ENCODE measurements at places on chromosomes 11 and 22.

DNA sequence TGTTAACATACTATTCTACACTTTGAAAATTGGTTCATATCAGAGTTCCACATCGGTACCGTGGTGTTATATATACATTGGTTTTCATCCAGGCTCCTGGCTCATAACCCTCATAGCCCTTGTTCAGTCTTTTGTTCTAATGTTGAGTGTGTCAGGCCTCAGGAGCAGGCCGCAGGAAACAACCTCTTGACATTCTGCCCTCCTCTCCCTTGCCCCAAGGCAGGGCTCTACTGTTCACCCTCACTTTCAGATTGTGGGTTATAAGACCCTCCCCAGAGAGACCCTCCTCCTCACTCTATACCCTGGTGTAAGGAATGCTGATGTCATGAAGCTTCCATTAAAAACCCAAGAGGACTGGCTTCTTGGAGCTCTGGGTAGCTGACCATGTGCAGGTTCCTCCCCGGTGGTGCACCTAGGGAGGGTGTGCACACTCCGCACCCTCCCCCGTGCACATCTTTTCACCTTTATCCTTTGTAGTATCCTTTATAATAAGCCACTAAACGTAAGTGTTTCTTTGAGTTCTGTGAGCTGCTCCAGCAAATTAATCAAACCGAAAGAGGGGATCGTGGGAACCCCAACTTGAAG is 12.1 kb downstream of the SSH3 start:
- no peak for DNase-seq

DNA sequence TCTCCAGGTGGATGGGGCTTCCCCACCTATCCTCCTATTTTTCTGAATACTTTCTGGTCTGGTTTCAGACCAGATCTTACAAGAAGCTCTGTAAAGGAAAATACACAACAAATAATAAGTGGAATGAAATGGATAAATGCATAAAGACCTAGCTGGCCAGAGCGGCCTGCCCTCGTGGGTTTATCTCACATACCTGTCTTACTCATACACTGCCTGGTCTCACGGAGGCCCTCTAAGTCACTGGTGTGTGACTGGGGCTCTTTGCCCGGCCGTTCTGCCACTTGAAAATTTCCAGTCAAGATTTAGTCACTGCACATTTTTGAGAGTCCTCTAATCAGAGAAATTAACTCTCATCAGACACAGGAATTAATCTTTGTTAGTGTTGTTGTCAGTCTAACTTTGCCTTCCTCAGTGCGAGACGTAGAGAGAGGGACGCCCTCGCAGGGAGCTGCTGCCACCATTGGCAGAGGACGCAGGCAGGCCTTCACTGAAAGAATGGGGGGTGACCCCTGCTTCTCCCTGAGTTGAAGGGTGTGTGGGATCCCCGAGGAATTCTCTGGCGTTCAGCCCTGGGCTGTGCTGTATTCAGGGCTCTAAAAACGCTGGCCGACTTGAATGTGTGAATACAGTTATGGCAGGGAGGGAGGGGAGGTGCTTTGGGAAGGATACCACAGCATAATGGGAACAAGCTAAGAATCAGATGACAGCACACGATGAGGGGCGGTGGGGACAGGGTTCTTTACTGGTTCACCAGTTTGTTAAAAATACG is 46.3 kb upstream of the CADM1 start:
- DNase-seq, result no peak

- DNase-seq, result no peak
These were observed 10.4 kb downstream of the SREBF2 start for GRCh38 chr22:41842996-41843970.

GRCh38 chr11:117381481-117382387 is 54.1 kb downstream of the CEP164 start:
- DNase-seq, result no peak

GRCh38 chr22:43998679-43999264 is 25.3 kb upstream of the PARVB start:
- no peak for DNase-seq

- DNase-seq, result no peak
These were observed 134.3 kb downstream of the MN1 start for GRCh38 chr22:27667121-27667843.

GRCh38 chr22:19522881-19523239 is 1.4 kb downstream of the CLDN5 start:
- DNase-seq, result no peak

GRCh38 chr11:126436209-126436755 is 80.8 kb downstream of the ST3GAL4 start:
- DNase-seq, result no peak

GRCh38 chr11:65572356-65573051 is at the start of gene FAM89B:
TSS of gene FAM89B (plus strand) at chr11:65572538. CDS start at chr11:65572670, 132 bp downstream.
- peak; percentile 75 for DNase-seq

- no peak for DNase-seq
These were observed 18.0 kb downstream of the PPP2R1B start for GRCh38 chr11:111748035-111748804.

- no peak for DNase-seq
These were observed 27.7 kb upstream of the RRM1 start for GRCh38 chr11:4066910-4067309.

- no peak for DNase-seq
These were observed 29.1 kb downstream of the LIMK2 start for GRCh38 chr22:31241200-31241599.

DNA sequence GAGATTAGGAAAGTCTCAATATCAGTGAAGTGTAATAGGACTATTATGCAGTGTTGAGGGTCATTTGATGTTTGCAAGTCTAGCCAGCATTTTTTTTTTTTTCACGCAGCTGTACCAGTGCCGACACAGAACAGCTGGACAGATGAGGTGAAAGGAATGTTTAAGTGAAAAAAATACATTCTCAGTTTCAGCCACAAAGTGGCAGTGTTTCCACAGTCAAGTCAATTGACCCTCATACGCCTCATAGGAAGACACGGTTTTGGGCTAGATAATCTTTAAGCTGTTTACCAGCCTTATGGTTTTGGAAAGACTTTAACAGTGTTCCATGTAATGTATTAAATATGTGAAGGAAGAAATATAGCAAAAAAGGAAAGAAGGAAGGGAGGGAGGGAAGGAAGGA is 349.9 kb upstream of the ANO3 start:
- no peak for DNase-seq

DNA sequence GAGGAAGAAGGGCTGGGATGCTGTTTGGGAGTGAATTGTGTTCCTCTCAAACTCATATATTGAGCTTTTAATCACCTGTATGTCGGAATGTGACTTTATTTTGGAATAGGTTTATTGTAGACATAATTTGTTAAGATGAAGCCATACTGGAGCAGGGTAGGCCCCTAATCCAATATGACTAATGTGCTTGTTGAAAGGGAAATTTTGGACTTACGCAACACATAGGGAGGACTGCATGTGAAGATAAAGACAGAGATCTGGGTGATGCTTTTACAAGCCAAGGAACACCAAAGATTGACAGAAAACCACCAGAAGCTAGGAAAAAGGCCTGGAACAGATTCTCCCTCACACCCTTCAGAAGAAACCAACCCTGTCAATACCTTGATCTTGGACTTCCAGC is 43.2 kb upstream of the OVCH2 start:
- no peak for DNase-seq

DNA sequence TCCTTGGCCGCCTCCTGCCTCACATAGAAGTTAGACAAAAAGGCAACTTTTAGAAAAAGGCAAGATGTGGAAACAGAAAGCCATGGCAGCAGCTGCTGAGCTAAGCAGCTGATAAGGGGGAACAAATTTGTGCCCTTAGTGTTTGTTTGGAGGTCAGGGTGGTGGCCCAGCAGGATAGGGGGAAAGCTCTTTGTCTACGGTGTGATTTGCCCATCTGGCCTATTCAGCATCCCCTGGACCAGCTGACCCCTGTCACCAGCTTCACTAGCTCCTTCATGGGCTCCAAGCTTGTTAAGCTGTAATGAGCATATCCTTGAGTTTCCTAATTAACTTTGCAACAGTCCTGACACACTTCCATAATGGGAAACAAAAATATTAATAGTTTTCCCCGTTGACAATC is 5.9 kb upstream of the ME3 start:
- no peak for DNase-seq

GRCh38 chr11:36713715-36714114 is 115.7 kb upstream of the RAG2 start:
- DNase-seq, result no peak

GRCh38 chr11:10779086-10779485 is 28.0 kb downstream of the CTR9 start:
- DNase-seq, result no peak

DNA sequence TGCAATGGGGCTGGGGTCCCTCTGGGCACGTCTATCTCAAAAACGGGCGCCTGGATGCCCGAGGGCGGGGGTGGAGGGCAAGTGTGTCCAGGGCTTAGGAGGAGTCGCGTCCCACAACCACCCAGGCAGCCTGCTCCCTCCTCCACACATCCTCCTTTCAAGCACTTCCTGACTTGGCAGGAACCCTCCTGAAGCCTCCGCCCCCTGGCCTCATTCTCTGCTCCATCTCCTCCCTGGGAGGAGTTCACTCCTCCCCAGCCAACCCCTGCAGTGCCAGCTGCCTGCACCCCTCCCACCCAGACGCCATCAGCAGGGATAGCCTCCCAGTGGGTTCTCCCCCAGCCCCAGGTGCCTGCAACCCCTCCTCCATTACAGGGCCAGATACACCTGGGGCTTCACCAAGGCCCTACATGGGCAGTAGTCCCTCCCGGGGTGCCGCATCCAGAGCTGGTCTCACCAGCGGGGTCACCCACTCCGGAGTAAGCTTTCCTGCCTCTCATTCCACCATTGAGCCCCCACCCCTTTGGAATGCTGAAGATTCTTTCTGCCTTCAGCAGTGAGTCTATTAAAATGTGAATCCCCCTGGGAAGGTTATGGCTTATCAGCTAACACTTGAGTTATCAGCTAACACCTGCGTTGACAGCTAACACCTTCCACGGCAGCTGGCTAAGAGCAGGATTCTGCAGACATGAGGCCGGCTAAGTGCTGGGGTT is 24.4 kb downstream of the RTN4R start:
- no peak for DNase-seq

DNA sequence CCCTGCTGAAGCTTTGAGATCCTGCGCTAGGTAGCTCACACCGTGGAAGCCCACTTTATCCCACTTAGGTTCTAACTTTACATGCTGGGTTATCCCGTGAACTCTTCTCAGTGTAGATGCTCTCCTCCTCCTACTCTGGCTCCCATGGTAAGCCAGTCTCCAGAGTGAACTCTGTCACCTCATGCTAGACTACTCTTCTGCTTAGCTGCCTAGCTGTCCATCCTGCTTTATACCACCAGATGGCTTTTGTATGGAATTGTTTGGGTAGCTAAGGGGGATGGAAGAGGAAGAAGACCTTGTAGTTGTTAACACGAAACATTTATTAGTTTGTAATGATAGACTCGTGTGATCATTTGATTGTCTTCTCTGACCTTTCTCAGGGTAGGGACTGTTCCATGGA is 46.8 kb downstream of the EMSY start:
- no peak for DNase-seq

DNA sequence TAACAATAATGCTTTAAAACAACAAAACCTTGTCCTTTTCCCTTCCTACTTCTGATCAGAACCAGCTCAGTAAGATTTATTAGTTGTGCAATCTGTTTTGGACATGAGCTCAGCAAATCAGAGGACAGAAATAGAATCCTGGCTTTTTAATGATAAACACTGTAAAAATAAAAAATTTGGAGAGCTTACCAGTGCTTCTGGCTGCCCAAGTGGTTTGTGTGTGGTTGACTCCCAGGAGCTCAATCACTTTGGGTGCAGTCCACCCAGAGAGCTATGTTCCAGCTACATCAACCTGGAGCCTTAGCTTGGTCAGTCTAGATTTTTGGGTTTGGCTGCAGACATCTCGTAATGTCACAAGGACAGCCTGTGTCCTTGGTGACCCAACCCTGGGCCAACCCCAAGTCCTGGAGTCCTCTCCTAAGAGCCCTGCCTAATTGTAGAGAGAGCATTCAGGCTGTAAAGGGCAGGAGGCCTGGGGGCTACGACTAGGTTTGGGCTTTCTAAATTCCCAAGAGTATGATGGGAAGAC is 28.5 kb downstream of the CD44 start:
- no peak for DNase-seq

DNA sequence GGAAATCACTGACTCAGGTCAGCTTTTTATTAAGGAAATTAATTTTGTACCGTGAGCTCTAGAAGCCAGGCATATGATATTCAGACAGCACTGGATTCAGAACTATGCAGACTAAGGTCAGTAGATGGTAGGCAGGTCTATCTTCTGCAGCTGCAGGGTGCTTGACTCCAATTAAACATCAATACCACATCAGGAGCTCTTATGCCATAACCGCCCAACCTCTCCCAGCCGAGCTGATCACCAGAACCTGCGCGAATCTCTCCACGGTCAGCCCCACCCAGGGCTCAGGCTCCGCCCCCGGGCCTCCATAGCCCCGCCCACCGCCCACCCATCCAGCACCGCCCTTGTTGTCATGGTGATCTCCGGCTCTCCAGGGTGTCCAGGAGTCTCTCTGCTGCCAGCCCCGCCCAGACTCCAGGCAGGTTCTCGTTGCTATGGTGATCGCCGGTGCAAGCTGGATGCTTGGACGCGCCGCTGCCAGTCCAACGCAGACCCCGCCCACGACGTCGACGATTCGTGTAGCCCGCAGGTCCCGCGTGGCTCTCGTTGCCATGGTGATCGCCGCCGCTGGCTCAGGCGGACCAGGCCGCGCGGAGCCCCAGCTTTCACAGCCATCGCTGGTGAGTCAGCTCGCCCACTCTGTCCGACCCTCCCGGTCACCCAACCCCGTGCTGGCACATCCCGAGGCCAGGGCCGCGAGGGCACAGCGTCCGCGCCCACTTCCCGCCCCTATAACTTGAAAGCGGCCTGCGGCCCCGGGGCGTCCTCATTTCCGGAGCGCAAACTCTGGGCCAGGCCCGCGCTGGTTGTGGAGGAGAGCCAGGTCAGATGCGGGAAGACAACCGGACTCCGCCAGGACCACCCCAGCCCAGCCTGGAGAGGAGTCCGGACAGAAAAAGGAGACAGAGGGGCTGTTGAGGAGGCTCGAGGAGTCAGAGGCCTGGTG is at the start of gene RAB36:
RAB36 (plus strand) TSS at position 546 of the 946 bp plus-strand sequence. CDS start 1,140 bp downstream, outside the sequence.
- peak; percentile 74 for DNase-seq

- DNase-seq, result no peak
These were observed 7.0 kb downstream of the CD3E start for GRCh38 chr11:118311518-118311917.

GRCh38 chr11:113419454-113420003 is 31.9 kb downstream of the ANKK1 start:
- no peak for DNase-seq

DNA sequence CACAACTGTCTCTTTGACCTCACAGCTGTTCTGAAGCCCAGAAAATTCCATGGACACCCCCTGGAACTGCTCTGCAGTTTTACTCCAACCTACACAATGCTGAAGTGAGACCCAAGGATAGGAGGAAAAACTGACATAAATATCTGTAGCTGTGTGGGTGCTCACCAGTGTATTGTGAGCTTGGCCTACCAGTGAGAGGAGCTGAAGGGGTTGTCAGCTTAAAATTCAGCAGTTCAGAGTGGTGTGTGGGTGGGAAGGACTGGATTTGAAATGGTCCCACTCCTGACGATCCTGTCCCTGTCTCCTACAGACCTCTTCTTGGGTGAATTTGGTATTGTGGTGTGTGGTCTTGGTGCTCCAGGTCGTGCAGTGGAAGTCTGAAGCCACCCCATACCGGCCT is 2.2 kb downstream of the TMEM223 start:
- no peak for DNase-seq

- no peak for DNase-seq
These were observed 35.2 kb downstream of the OR2AG2 start for GRCh38 chr11:6736495-6737121.

GRCh38 chr11:44592125-44592940 is 26.9 kb downstream of the CD82 start:
- DNase-seq, result no peak

GRCh38 chr22:46062971-46063631 is 86.1 kb upstream of the WNT7B start:
- no peak for DNase-seq

All from activated gamma-delta T cell treated with anti-CD3 and anti-CD28 coated beads, Interleukin-2, amount 50 U/mL, for 16 hours (primary cell).